Activated CD4-positive, alpha-beta T cell treated with anti-CD3 and anti-CD28 coated beads, Interleukin-2, amount 10 ng/mL, durations not matched to agents 7 days and 5 days (primary cell): ENCODE measurements at places on chromosomes 5 and 9. TPM values are rescaled to one million over a fixed set of nuclear protein-coding genes. Genes with fewer than 3 reads are reported as not detected.

DNA sequence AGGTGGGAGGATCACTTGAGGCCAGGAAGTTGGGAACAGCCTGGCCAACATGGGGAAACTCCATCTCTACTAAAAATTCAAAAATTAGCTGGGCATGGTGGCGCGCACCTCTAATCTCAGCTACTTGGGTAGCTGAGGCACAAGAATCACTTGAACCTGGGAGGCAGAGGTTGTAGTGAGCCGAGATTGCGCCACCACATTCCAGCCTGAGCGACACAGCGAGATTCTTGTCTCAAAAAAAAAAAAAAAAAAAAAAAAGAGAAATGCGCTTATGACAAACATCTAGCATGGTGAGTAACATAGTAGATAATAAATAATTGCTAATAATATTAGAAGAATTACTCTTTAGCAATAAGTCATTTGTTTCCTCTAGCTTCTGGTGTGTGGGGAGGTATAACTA is 25.9 kb downstream of the RUSC2 start:
- no peaks in the 10 kb centered on the region for H3K27me3 ChIP-seq
- no peaks in the 10 kb centered on the region for H3K36me3 ChIP-seq
- no peak overlapping the region for H3K27ac ChIP-seq
- no peaks in the 10 kb centered on the region for H3K4me1 ChIP-seq

- DNase-seq, result no peak
- peaks cover 37% of the 10 kb centered on the region for H3K36me3 ChIP-seq
Measured at GRCh38 chr9:7790819-7791182, 8.8 kb downstream of the DMAC1 start.

The LPAR1 gene
- total RNA-seq, result not detected

DNA sequence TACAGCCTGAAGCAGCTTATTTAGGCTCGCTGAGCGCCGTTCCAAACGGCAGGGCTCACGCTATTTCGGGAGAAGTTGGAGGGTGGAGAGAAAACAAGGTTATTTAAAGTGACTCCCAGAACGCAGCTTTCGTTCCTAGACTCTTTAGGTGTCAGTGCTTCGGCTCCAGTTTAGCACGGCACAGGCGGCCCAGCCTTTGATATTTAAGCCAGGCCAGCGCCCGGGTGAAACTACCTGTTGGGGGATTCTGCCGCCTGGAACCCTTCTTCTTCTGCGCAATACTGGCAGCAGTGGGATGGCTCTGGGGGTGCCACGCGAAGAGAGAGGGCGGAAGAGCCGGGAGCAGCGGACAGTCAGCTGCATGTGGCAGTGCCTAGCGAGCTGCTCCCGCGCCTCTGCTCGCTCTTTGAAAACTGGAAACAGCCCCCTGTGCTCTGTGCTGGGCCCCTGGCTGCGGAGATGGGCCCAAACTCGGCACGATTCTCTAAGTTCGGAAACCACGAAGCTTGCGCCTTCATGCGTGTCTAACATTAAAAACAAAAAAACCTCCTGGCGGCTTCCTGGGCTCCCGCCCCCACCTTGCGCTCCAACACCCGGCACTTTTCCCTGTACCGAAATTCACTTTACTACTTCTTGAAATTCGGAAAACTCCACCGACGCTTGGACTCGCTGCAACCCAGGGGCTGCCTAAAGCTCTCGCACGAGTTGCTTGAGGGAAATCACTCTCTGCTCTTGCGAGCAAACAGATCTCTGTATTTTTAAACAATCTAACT is 34.6 kb upstream of the NFIB start:
- H3K27me3 ChIP-seq, result peaks cover 7% of the 10 kb centered on the region
- peaks cover 2% of the 10 kb centered on the region for H3K4me1 ChIP-seq
- DNase-seq, result no peak
- H3K36me3 ChIP-seq, result no peaks in the 10 kb centered on the region

DNA sequence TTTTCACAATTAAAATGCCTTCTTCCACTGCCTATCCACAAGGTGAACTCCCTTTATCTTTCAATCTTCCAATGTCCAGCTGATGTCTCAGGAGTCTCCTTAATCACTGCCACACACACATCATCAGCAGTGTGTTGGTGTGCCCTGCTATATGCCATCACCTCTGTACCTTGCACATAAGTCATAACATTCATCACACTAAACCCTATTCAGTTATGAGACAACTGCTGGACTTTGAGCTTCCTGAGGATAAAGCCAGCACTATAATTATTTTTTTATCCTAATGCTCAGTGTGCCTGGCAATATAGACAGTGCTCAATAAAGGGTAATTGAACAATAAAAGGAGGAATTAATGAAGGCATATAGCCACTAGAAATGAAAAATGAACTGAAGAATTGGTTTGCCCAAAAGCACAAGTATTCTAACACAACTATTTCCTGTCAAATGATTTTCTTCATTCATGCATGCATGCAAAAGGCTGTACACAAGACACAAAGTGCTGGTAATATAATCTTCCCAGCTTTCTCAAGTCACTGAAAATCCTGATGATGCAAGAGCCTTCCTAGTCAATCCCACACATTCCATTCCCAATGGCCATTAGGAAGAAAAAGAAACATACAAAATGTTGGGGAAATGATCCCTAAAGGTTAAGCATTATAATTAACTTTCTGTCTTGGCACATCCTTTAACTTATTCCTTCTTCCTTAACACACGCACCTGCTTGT is 32.4 kb downstream of the LPAR1 start:
- no peak for DNase-seq
- no peaks in the 10 kb centered on the region for H3K27me3 ChIP-seq
- H3K4me1 ChIP-seq, result no peaks in the 10 kb centered on the region
- no peak overlapping the region for H3K27ac ChIP-seq
